ENCODE measurements at places on chromosomes 7 and 10.

DNA sequence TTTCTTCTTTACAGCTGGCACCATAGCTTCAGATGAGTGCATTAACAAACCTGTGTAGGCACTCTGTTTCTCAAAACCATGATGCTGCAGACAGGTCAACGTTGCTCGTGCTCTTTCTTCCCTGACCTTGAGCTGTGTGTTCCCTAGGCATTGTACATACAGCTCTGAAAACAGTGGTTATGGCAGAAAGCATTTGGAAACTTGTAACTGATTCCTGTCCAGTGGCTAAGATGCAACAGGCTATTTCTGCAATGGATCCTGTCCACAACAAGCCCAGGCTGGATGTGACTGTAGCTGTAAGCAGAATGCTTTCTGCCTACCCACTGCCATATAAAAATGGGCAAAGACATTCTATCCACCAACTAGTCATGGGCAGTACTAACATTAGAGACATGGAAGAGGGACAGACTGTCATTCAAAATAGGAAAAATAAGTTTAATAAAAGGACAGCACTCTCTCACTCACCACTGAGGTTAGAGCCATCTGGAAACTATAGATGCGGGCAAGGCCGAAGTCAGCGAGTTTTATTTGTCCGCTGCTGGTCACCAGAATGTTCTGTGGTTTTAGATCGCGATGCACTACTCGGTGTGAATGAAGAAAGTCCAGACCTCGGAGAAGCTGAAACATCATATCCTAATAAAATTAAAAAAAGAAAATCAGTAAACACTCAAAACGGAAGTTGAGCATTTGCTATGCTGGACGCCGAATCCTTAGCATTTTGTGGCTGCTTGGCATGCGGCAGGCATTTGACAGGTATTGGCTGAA is 111.0 kb downstream of the CDK6 start:
- no peak for DNase-seq

DNA sequence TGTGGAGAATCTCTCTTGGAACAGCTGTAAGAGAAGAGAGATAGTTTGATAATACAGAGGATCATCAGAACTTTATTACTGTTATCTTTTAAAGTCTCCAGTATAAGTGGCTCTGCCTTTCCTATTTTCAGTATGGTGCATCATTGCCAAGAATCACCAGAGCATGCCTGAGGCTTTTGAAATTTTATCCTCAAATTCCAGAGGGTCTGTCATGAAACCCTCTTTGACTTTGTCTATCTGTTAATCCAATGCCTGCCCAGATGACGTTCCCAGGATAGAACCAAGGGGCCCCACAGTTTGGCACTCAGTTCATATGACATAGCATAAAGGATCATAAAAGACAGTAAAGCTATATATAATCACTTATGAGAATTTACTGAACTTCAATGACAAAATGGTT is 35.3 kb upstream of the SEMA3C start:
- DNase-seq: no peak

- DNase-seq: no peak
Measured at GRCh38 chr7:42945821-42946626, 13.8 kb downstream of the MRPL32 start.

- no peak for DNase-seq
Measured at GRCh38 chr7:2071133-2071832, 161.5 kb downstream of the MAD1L1 start.

GRCh38 chr7:3432911-3433310 is 131.9 kb downstream of the SDK1 start:
- DNase-seq: no peak

GRCh38 chr7:44155191-44156185 is 14.4 kb upstream of the MYL7 start:
- no peak for DNase-seq

DNA sequence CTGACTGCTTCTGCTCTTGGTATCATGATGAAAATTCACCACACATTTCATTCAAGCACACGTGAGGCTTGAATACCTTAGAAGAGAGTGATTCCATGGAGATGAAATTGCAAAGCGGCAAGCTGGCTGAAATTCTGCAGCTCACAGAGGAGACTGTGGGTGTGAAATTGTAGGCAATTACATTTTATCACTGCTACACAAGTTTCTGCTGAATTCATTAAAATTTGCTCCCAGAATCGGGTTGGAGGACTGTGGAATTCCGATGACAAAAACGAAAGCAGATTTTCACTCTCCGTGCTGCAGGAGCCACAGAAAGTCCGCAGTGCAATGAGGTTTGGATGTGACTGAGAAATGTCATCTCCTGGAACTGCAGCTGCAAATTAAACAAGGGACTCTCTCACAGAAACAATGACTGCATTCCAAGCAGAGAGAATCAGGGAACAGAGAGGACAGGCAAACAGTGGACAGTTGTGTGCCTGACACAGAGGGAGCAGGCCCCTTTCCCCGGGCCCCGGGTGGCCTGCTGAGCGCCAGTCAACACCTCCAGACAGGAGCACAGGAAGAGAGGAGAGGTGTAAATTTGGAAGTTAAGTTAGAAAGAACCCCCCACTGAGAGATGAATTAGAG is 109.1 kb downstream of the C10orf90 start:
- DNase-seq: no peak

DNA sequence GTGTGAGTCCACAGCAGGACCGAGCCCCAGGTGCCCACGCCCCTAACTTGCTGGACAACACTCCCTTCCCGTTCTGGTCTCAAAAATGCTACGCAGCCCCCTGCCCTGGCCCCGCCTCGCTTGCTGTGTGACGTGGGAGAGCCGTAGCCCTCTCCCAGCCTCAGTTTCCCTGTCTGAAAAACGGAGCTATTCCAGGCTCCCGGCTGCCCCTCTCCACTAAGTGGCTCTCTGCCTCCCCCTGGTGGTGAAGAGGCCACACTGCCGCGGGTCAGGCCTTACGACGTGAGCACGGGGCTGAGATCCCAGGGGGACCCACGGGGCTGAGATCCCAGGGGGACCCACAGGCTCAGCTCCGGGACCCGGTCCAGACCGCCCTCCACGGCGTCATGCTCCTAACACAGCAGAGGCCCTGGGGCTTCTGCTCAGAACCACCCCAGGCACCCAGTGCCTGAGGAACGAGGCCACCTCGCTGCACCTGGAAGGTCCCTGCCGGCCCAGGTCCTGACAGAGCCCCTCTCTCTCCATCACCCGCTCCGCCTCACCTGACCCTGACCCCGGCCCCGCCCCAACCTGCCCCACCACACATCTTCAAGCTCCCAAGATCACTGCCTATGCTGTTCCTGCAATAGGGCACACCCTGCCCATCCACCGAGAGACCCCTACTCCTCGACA is 26.7 kb downstream of the MICALL2 start:
- DNase-seq: peak; percentile 66

DNA sequence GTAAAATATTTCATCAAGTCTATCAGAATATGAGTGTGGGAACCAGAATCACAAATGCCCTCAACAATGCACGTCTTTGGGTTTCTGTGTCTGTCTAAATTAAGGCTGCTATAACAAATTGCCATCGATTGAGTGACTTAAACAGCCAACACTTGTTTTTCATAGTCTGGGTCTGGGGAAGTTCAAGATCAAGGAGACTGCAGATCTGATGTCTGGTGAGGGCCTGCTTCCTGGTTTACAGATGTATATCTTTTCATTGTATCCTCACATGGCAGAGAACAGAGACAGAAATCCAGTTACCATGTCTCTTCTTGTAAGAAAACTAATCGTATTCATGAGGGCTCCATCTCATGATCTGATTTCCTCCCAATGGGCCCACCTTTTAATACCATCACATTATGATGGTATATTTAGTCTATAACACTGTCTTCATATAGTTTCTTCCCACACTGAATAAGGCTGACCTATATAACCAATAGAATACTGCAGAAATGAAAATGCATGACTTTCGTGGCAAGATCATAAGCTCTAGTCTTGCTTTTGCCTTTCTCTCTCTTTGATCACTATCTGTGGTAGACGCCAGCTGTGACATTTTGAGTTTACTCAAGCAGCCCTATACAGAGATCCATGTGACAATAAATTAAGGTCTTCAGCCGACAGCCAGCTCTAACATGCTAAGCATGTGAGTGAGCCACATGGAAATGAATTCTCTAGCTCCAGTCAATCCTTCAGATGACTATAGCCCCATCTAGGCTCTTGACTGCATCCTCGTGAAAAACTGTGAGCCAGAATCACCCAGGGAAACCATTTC is 51.9 kb downstream of the THSD7A start:
- DNase-seq: no peak

DNA sequence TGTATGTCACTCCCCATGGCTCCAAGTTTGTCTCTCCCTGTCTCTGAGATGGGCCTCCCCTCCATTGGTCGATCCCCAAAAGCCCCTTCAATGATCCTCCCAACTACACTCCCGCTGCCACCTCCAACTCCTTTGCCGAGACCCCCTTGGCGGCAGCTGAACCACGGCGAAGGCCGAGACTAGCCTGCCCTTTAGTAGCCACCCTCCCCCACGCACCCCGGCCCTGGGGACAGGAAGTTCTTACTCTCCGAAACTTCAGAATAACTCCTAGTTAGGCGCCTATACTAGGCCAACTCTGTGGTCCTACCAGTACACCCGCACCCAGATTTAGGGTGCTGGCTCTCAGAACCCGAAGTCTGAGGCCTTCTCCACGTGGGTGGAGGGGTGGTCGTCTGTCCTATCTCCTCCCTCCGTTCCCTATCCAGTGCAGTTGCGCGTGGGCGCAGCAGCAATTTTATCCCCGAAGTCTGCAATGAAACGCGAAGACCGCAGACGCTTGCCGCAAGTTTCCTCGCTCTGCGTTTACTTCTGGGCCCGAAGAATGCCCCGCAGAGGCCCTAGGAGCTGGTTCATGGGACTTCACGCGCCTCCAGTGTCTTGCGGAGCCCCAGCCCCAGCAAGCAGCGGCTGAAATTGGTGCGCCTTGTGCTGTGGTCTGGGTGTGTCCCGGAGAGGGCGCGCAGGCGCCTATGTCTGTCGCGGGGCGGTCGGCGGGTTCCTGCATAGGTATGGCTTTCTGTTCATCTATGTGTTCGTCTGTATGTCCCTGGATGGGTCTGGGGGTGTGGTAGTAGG is 82.6 kb upstream of the SLF2 start:
- DNase-seq: no peak

DNA sequence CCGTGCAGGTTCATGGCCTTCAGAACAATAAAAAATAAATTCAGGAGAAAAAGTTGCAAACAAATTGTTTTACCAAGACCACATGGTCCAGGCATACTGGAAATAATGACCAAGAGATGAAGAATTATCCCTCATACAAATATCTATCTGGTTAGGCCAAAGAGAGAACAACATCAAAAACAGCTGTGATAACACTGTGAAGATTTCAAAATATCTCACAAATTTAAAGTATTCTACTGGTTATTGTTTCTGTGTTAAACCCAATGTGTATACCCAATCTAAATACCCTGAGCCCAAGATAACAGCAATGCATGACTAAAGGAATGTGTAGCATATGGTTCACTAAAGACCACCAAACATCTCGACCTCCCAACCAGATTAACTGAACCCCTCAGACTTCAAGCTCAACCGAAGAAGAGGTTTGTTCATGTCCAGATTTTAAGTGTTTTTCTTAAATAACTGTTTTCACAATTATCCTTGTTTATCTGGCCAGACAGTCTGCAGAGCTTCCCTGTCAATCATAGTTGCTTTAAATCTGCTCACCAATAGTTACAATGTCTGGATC is 10.9 kb downstream of the OR9A2 start:
- DNase-seq: no peak

DNA sequence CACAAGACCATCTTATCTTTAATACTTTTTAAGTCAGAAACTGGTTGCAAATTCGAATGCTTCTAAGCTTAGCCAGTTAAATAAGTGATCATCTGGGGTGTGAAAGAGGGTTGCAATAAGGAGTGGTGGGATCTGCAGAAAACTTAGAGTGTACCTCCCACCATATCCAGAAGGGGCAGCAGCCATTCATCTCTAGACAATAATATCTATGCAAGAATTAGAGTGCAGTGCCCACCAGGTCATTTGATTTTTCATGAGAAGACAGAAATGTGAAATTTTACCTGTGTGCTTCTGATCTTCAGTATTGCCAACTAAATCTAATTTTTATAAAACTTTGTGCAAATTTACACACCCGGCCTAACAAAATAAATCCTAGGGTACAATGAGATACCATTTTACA is 127.2 kb upstream of the SP4 start:
- DNase-seq: no peak

DNA sequence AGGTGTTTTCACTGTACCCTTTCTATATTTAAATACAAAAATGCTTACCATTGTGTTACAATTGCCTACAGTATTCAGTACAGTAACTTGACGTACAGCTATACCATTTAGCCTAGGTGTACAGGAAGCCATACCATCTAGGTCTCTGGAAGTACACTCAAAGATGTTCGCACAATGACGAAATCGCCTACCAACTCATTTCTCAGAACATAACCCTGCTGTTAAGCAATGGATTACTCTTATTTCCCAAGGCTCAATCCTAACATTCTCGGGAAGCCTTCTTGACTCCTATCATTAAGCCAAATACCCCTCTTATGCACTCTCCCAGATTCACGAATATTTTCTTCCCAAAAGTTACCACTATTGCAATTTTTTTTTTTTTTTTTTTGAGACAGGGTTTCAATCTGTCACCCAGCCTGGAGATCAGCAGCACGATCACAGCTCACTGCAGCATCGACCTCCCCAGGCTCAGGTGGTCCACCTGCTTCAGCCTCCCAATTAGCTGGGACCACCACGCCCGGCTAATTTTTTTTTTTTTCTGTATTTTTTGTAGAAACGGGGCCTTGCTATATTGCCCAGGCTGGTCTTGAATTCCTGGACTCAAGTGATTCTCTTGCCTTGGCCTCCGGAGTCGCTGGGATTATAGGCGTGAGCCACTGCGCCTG is 1.5 kb downstream of the CWF19L1 start:
- DNase-seq: no peak

GRCh38 chr7:24434972-24435371 is 138.3 kb upstream of the PALS2 start:
- no peak for DNase-seq

GRCh38 chr7:105439174-105439893 is 50.6 kb upstream of the SRPK2 start:
- no peak for DNase-seq

DNA sequence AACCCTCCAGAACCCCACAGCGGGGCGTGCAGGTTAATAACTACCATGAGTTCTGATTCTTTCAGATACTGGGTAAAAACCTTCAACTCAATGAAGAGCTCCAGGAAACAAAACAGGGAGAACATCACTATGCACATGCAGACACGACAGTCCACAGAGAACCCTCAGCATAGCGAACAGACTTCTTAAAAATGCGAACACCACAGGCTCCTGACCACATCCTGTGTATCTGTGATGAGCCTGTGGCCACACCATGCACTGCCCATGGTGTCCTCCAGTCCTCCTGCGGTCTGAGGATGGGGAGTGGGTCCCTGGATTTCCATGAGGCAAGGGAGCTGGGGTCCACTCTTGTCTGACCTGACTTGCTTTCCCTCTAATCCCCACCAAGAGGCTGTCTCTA is 107.2 kb downstream of the COBL start:
- DNase-seq: no peak

- DNase-seq: no peak
Measured at GRCh38 chr10:34433241-34434076, 381.6 kb downstream of the PARD3 start.

Data from stimulated activated CD4-positive, alpha-beta T cell treated with anti-CD3 and anti-CD28 coated beads, Interleukin-4, amount 100 ng/mL, for 4 hours (primary cell).